ENCODE measurements at places on chromosomes 13 and 19.

GRCh38 chr13:94201022-94201421, 278.5 kb downstream of the DCT start:
- DNase-seq, result no peak

DNA sequence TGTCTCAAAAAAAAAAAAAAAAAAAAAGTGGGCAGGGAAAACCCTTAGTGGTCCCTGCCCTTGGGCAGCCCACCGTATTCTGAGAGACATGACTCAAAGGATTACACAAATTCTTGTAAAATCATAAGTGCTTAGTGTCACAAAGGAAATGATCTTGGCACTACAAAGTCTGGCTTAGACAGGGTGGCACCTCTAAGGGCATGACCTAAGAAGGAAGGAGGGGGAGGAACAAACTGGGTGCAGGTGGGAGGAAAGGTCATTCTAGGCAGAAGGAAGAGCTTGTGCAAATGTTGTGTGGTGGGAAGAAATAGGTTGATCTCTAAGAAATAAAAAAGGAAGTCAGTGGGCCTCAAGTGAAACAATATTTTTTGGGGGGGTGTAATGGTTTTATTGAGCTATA, 10.4 kb downstream of the PNPLA6 start:
- DNase-seq, result no peak

DNA sequence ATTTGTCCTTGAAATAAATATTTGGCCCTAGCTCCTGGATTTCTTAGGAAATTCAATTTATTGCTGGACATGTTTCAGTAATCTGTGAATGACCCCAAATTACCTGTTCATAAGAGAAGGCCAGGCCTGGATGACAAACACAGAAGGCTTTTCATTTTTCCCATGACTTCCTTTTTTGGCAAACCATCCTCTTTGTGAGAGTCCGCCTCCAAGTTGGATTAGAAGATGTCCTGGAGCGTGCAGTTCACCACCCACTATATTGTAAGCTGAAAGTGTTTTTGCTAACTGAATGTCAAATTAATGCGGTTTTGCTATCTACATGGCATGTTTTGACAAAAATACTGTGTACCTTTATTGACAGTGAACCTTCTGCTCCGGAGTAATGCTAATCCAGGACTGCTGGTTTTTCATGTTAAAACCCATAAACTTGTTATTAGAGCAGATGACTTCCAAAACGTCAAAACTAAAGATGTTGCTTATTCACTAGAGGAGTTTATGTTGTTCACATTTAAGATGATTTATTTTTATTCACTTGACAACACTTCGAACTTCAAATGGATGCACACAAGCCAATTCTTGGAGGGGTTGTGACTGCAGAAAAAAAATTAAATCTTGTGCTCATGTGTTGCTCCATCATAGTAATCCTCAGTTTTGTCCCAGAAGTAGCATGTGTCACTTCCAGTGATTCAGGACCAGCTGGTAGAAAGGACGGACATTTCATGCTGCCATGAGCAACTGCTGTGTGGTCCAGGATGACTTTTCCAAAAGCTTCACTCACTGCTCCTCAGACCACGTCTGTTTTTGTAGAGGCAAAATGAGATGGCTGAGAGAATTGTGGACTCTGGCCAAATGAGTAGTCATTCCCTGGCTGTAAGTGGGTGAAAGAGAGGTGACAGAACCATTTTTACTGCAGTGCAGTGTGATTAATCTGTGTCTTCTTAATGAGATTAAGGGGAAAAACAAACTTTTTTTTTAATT, 71.0 kb downstream of the ITGBL1 start:
- DNase-seq, result no peak

DNA sequence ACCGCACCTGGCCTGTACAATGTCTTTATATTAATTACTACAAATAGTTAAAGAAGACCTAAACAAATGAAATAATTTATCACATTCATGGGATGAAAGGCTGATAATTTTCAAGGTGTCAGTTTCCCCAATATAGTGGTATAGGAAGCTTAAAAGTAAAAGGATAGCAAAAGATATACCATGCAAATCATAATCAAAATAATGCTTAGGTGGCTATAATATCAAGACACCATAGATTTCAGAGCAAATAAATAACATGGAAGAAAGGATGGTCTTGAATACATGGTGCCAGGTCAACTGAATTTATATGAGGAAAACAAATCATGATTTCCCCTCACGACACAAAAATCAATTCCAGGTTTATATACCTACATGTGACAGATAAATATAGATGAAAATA, 4.8 kb downstream of the ZNF790 start:
- no peak for DNase-seq

GRCh38 chr13:23673354-23673753, 103.1 kb downstream of the TNFRSF19 start:
- DNase-seq, result no peak

DNA sequence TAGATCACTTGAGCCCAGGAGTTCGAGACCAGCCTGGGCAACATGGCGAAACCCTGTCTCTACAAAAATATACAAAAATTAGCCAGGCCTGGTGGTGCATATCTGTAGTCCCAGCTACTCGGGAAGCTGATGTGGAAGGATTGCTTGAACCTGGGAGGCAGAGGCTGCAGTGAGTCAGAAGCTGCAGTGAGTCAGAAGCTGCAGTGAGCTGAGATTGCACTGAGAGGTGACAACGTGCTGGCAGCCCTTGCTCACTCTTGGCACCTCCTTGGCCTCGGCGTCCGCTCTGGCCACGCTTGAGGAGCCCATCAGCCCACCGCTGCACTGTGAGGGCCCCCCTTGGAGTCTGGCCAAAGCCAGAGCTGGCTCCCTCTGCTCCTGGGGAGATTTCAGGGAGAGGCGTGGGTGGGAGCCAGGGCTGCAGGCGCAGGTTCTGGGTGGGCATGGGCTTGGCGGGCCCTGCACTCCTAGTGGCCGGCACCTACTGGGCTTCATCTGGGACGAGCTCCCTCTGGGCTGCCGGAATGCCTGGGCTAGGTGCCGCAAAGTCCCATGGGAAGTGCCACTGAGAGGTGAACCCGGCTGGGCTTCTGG, 39.5 kb upstream of the RPL21 start:
- no peak for DNase-seq

DNA sequence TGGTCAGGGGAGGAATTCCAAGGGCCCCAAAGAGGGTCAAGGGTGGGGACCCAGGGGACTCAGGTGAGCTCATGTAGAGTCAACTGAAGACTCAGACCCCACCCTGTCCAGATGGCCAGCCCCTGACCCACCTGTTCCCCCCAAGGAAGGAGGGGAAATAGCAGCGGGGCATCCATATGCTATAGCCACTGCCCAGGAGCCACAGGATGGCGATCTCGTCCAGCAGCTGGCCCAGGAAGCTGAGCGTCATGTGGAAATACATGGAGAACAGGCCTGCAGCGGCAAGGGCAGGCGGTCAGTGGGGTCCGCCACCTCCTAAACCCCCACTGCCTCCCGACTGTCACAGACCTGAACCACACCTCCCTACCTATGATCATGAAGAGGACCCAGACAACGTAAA, 21.4 kb downstream of the ACER1 start:
- no peak for DNase-seq

GRCh38 chr13:32209652-32210051, 105.5 kb downstream of the ZAR1L start:
- DNase-seq, result no peak

- DNase-seq, result no peak
Observed at GRCh38 chr13:38008636-38009035, 139.1 kb upstream of the TRPC4 start.

GRCh38 chr13:22454586-22454985, 726.2 kb upstream of the SGCG start:
- DNase-seq, result no peak

DNA sequence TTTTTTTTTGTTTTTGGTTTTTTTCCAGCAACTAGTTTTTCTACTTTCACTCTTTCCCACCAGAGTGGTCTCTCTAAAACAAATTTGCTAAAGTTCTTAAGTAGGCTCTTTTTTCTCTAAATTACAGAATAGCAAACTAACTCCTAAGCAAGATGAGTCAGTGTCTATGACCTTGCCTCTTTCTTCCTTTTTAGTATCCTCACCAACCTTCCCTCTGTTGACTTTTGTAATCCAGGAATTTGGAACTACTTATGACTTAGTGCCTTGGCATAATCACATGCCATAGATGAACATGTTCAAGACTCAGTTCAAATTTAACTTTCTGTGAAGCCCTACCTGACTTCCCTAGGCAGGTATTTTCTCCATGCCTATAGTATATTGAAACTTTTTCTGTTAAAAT, 32.3 kb upstream of the AKAP11 start:
- DNase-seq, result no peak

DNA sequence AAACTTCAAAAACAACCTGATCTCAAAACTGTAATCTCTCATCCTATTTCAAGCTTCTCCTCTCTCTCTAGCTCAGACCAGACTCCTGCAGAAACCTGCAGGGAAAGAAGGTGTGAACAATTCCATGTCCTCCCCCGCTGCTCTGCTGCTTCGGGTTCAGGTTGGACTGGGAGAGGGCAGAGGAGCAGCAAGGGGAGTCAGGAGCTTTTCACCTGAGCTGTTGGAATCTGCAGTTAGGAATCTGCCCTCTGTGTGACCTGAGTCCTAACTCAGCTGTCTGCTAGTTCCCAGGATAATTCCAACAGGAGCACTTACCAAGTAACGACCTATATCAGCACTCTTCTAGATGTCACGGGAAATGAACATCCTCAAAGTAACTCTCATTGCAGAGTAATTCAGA, 118.3 kb downstream of the DNAJC15 start:
- no peak for DNase-seq

- DNase-seq, result no peak
Observed at GRCh38 chr13:23959231-23959862, 62.0 kb upstream of the C1QTNF9B start.

DNA sequence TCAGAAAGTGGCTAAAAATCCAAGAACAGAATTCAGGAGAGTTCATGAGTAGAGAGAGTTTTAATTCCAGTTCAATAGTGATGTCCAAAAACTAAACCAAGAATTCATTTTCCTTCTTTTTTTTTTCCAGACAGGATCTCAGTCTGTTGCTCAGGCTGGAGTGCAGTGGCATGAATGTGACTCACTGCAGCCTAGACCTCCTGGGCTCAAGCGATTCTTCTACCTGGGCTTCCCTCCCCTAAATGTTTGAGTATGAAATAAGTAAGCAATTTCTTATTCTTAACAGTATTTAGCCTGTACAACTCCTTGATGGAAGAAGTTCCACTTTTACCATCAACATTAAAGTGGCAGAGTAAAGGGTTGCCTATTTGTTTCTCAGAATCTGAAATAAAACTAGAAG, 3.8 kb downstream of the COMMD6 start:
- no peak for DNase-seq

GRCh38 chr13:86445672-86446071, 646.5 kb upstream of the SLITRK6 start:
- no peak for DNase-seq

DNA sequence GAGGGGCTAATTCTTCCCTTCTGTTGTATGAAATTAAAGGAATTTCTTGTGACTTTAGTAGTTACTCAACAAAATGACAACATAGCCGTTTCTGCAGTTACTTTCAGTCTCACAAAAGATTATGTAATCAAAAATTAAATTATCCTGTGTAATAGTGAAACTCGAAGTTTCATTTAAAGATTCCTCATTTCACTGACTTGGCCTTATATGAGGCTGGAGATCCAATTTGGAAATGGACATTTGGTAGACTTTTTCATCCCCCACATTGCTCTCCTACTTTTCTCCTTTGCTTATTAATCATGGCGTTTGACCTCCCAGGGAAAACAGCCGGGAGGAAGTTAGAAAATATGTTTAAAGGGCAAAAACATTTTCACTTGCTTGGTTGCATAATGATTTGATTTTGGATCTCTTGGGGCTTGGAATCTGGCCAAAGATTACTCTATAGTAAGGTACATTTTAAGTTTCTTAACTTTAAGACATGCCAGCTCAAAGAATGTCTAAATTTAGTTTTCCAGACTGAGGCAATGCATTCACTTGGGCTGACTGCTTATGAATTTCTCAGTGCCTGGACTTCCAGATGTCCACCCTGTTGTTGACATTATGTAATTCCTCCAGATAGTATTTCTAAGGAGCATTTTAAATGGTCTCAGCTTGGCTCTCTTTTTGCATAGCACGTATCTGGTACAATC, 1364.9 kb upstream of the MIR17HG start:
- DNase-seq, result no peak

GRCh38 chr19:38617283-38617763, 430 bp downstream of the MAP4K1 start:
- peak; percentile 0 for DNase-seq

GRCh38 chr13:73268306-73268705, 209.5 kb downstream of the KLF5 start:
- no peak for DNase-seq

DNA sequence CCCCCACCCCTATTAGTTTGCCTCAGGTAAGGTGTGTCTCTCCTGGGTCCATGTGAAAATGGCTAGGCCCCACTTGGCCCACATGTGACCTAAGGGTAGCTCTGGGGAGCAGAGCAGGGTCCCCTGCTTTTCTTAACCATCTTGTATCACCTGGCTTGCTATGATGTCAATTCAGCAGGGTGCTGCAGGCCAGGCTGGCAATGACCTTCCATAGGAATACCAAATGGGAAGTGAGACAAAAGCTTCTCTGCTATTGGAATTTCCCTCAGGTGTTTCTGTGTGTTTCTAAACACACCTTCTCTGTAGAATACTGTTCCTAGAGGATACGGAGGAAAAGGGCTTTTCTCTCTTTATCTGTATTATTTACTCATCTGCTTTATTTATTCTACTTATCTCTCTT, 35.7 kb upstream of the DACH1 start:
- DNase-seq, result no peak

DNA sequence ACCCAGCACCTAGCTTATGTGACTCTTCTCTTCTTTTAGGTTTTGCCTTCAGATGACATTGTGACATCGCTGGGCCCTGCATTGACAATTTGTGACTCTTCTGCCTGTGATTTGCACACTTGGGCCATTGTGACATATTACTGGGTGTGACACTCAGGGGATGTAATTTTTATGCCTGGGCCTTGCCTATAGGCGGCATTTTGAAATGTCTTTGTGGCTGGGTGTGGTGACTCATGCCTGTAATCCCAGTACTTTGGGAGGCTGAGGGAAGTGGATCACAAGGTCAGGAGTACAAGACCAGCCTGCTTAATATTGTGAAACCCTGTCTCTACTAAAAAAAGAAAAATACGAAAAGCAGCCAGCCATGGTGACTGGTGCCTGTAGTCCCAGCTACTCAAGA, 28.4 kb upstream of the ZNF681 start:
- DNase-seq, result no peak

DNA sequence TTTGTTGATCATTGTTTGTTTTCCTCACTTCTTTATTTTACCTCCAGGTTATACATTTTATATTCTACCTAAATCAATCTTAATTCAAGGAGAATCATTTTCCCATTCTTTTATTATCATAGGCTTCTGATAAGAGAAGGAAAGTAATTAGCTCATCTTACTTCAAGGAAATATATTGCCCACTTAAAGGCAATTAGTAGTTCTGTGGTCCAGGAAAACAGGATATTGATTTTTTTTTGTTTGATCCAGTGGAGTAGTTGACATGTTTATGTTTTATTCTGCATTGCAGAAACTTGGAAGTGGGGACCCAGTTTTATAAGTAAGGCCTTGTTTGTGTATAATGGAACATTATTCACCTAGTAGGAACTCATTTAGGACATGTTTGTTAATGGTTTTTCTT, 390.6 kb downstream of the NDFIP2 start:
- DNase-seq, result no peak

All from effector memory CD4-positive, alpha-beta T cell (primary cell).